A549 treated with GW870086 at 1 μM for 4 hours (cell line): ENCODE measurements at places on chromosomes 1 and 21. TPM values are rescaled to one million over a fixed set of nuclear protein-coding genes. Genes with fewer than 3 reads are reported as not detected.

Gene AMY1C
- not detected in 5 replicates for total RNA-seq

Gene KCNA2
- 0.01 to 0.07 TPM in 2 of 5 replicates, not detected in the others for total RNA-seq

Gene FMO5
- total RNA-seq = 0.22 to 0.42 TPM (median 0.29 TPM) in 5 replicates

Gene BRDT
- not detected in 5 replicates for total RNA-seq

Gene OVAAL
- total RNA-seq = 0.08 to 0.13 TPM (median 0.09 TPM) in 3 of 5 replicates, not detected in the others
